ENCODE measurements at places on chromosomes 7 and 10. TPM values are rescaled to one million over a fixed set of nuclear protein-coding genes. Genes with fewer than 3 reads are reported as not detected.

- no peak for DNase-seq
Observed at GRCh38 chr10:3249307-3249889, 76.8 kb upstream of the PITRM1 start.

DNA sequence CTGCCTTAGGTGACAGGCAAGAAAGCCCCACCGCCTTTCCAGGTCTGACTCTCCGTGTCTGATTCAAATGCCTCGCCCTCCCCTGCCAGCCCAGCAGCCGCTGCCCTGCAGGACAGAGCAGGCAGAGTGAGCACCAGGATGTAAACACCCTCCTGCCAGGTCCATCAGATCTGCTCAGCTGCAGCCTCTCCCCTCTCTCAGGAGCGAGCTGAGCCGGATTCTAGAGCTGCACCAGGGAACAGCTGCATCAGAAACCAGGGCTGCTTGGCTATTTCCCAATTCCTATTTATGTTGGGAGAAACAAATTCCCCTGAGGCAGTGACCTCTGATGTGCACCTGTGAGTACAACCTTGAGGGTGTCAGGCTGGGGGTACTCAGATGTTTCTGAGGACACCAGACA, 121.5 kb upstream of the ZMIZ1 start:
- no peak for DNase-seq

DNA sequence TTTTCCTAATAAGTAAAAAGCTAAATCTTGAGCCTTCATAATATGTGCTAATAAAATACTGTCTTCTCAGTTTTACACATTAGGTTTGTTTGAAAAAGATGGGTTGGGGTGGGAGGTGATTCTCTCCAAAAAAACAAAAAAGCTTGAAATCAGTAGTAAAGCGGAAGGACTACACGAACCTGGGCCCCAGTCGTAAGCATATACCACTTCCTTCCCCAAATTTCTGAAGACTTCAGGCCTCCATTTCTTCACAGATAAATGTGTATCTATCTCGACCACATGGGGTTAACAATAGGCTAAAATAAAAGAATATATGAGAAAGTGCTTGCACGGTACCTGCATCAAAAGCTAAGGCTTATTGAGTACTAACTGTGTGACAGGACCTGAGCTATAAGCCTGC, 51.6 kb upstream of the PAX2 start:
- DNase-seq, result no peak

TNS3 gene
- total RNA-seq, result 1.1 TPM

- no peak for DNase-seq
Observed at GRCh38 chr7:45882465-45882810, 5.8 kb upstream of the IGFBP1 start.

LIPJ gene
- not detected for total RNA-seq
